ENCODE measurements at places on chromosomes 4 and X.

- H3K27me3 ChIP-seq: no peaks in the 10 kb centered on the region
- peaks cover 57% of the 10 kb centered on the region for H3K4me1 ChIP-seq
- H3K27ac ChIP-seq: no peak overlapping the region
These were observed 11.5 kb downstream of the RAB9A start for GRCh38 chrX:13700380-13700779.

DNA sequence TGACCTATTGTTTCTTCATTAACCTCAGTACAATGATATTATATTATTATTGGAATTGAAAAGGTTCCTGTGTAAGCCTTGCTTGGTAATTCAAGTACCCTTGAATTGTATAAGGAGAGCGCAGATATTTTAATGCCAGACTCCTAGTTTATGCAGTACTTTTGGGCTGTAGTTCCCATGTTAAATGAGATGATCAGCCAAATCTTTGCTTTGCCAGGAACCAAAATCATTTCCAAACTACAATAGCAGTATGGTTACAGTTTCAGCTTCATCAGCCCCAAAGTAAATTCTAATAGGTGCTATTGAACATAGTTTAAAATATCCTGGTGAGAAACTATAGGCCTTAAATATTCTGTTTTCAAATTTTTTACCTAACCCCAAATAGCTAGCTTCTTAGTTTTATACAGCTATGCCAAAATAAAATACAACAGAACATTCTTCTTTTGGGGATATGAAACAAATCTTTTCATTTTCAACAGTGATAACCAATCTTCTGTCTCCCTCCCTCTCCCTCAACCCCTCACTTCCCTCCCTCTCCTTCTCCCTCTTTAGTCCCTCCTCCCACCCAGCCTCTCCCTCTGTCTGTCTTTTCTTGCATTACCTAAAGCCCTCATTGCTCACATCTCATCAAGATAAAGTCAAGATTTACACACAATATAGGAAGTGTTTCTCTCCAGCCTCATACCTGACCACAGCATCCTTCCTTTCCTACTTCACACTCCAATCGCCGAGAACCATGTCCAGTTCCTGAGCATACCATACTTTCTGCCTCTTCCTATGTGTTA lies 190.1 kb downstream of the SHROOM3 start:
- DNase-seq: no peak
- H3K27ac ChIP-seq: no peak overlapping the region
- no peak overlapping the region for H3K4me3 ChIP-seq
- H3K4me1 ChIP-seq: no peaks in the 10 kb centered on the region
- no peaks in the 10 kb centered on the region for H3K27me3 ChIP-seq

DNA sequence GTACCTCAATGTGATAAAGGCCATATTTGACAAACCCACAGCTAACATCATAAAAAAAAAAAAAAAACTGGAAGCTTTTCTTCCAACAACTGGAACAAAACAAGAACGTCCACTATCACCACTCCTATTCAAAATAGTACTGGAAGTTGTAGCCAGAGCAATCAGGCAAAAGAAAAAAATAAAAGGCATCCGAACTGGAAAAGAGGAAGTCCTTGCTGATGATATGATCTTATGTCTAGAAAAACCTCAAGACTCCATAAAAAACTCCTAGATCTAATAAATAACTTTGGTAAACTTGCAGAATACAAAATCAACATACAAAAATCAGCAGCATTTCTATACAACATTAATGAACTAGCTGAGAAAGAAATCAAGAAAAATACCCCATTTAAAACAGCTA lies 134.3 kb downstream of the TEX11 start:
- H3K27me3 ChIP-seq: no peaks in the 10 kb centered on the region
- no peak for DNase-seq
- no peak overlapping the region for H3K27ac ChIP-seq
- H3K4me3 ChIP-seq: no peak overlapping the region
- H3K36me3 ChIP-seq: no peaks in the 10 kb centered on the region

GRCh38 chrX:103464072-103464773 lies 55.1 kb downstream of the RAB40A start:
- H3K36me3 ChIP-seq: no peaks in the 10 kb centered on the region
- no peaks in the 10 kb centered on the region for H3K4me1 ChIP-seq
- DNase-seq: peak; percentile 40
- peak overlapping the region; percentile 69 for H3K4me3 ChIP-seq
- no peak overlapping the region for H3K27ac ChIP-seq

DNA sequence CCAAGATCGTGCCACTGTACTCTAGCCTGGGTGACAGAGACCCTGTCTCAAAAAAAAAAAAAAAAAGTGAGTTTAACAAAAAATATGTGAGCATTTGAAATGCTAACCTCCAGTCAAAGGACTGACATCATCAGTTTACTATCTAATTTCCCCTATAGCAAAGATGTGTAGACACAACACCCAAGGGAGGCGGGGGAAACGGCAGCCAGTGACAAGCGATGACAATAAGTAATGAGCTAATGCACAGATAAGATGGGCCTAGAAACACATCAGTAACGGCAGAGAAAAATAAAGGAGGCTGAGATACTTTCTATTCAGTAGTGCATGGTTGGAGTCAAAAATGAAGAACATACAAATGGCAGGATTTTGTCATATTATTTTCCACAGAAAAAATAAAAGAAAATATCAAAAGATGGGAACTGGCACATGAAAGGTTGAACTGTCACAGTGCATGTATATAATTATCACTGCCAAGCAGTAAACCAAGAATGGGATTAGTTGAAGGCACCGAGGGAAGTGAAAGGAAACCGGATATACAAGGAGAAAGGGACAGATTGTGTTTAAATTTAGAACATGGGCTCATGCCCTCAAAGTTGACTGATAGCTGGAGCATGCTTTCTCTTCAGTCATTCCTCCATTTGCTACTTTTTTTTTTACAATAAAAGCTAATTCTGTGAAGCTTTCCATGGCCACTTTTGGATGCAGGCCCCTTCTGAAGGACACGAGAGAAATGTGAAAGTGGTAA lies 41.8 kb downstream of the IGFBP7 start:
- no peaks in the 10 kb centered on the region for H3K27me3 ChIP-seq
- no peak for DNase-seq
- H3K4me1 ChIP-seq: no peaks in the 10 kb centered on the region
- H3K36me3 ChIP-seq: no peaks in the 10 kb centered on the region

DNA sequence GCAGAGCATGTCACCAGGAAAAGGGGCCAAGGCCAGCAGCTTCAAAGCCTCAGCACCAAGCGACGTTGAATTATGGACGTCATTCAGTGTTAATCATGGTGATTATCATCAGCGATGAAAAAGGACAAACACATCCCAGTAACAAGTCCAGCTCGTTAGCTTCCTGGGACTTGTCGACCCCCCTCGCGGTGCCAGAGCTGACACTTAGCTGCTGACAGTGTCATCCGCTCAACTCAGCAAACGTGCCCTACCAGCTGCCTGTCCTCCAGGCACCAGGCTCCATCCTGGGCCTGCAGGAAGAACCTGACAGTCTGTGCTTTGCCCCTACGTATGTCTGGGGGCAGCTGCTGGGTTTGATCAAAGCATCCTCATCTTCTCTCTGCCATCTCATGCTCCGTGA lies 137.0 kb upstream of the PSAPL1 start:
- no peak for DNase-seq
- no peaks in the 10 kb centered on the region for H3K4me1 ChIP-seq
- no peak overlapping the region for H3K27ac ChIP-seq
- no peaks in the 10 kb centered on the region for H3K36me3 ChIP-seq
- no peaks in the 10 kb centered on the region for H3K27me3 ChIP-seq
- H3K4me3 ChIP-seq: no peak overlapping the region

DNA sequence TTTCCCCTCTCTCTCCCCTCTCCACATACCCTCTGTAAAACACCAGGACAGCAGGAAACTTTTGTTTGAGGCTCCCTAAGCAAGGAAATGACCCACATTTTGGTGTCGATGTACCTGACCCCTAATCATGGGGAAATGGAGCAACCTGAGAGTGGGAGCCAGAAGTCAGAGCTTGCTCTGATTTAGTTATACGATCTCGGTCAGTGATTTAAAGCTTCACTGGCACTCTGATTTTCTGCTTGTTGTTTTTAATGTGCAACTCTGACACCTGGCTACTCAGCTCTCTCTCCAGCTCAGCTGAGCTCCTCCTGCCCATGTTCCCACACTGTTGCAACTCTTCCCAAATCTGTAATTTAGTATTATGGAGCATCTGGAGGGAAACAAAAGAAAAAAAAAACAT lies 408.6 kb downstream of the ADAM29 start:
- no peaks in the 10 kb centered on the region for H3K27me3 ChIP-seq
- no peak overlapping the region for H3K4me3 ChIP-seq
- no peaks in the 10 kb centered on the region for H3K36me3 ChIP-seq
- no peak overlapping the region for H3K27ac ChIP-seq
- no peak for DNase-seq
- H3K4me1 ChIP-seq: no peaks in the 10 kb centered on the region

GRCh38 chr4:183765251-183765911 lies 106.3 kb downstream of the TRAPPC11 start:
- no peaks in the 10 kb centered on the region for H3K36me3 ChIP-seq
- no peaks in the 10 kb centered on the region for H3K27me3 ChIP-seq
- H3K4me1 ChIP-seq: no peaks in the 10 kb centered on the region
- DNase-seq: no peak

DNA sequence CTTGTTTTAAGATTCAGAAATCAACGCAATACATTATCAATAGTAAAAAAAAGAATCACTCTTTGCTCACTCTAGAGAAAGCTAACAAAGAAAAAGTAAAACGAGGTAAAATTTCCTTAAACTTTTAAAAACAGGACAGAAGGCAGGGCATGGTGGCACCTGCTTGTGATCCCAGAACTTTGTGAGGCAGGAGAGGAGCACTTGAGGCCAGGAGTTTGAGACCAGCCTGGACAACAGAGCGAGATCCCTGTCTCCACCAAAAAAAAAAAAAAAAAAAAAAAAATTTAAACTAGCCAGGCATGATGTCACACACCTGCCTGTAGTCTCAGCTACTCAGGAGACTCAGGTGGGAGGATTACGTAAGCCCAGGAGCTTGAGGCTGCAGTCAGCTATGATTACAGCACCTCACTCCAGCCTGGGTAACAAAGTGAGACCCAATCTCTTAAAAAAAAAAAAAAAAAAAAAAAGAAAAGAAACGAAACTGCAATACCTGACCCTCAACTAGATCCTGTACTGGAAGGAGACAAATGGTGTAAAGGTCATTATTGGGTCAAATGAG lies 3.5 kb downstream of the CCNI start:
- no peak overlapping the region for H3K4me3 ChIP-seq
- peaks cover 7% of the 10 kb centered on the region for H3K36me3 ChIP-seq
- H3K27me3 ChIP-seq: no peaks in the 10 kb centered on the region
- peaks cover 48% of the 10 kb centered on the region for H3K4me1 ChIP-seq
- H3K27ac ChIP-seq: no peak overlapping the region
- peak; percentile 51 for DNase-seq

- peaks cover 33% of the 10 kb centered on the region for H3K4me1 ChIP-seq
- no peak overlapping the region for H3K4me3 ChIP-seq
- H3K27me3 ChIP-seq: no peaks in the 10 kb centered on the region
- DNase-seq: no peak
- H3K27ac ChIP-seq: no peak overlapping the region
- no peaks in the 10 kb centered on the region for H3K36me3 ChIP-seq
These were observed 89.0 kb downstream of the NSUN7 start for GRCh38 chr4:40838742-40839141.

DNA sequence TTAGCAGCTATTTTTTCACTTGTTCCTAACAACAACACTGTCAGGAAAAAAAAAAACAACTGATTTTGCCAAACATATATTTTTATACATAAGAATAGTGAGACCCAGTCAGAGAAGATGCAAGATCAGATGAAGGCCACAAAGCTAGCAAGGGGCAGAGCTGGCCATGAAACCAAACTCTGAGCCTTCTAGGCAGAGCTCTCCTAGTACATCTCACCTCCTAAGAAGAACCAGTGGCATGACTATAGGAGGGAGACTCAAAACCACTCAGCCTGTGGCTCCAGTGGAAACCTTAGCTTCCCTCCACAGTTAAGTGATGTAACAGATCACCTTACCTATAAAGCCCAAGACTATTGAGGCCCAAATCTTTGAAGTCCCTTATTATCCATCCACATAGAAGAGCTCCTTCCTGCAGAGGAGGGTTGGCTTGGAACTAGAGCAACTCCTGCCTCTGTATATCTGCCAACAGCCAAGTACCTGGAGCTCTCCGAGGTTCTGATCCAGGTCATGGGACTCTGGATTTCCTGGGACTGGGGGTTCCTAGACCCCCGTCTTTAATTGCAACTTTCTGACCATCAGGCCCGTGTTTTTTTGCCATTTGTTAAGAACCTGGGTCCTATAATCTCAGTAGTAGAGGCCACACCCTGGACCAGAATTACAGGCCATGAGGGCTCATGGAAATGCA lies 136.5 kb downstream of the SH3KBP1 start:
- no peaks in the 10 kb centered on the region for H3K27me3 ChIP-seq
- no peak overlapping the region for H3K4me3 ChIP-seq
- H3K27ac ChIP-seq: peak overlapping the region; percentile 5
- peaks cover 75% of the 10 kb centered on the region for H3K4me1 ChIP-seq
- no peaks in the 10 kb centered on the region for H3K36me3 ChIP-seq

DNA sequence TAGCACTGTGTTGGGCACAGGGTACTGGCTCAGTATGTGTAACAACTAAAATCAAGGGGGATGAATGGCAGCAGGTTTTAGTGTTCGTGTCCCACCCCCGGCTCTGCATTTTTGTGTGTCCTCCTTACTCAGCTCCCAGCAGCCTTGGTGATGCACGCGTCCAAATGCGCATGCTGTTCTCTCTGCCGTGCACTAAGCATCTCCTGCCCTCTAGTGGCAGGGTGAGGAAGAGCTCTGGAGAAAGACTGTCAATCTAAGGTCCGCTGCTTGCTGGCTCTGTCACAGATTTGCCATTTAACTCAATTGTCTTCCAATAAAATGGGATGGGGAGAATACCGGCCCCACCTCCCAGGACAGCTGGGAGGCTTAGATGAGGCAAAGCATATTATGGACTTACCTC lies 61.4 kb downstream of the WFS1 start:
- no peak overlapping the region for H3K27ac ChIP-seq
- no peak overlapping the region for H3K4me3 ChIP-seq
- no peaks in the 10 kb centered on the region for H3K27me3 ChIP-seq
- no peaks in the 10 kb centered on the region for H3K4me1 ChIP-seq
- no peaks in the 10 kb centered on the region for H3K36me3 ChIP-seq

DNA sequence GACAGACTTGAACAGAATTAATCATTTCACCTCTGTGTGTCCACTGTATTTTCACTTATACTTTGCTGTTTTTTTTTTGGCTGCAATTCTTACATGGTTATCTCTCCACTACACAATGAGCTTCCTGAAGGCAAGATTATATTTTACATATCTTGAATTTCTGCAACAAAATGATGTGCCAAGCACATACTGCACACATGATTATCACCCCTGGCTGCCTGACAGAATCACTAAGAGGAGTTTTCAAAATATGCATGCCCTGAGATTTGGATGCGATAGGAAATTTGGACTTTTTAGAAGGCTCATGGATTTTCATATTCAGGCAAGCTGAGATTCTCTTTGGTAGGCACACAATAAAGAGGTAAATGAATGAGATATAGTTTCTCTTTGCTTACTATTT lies 1162.1 kb upstream of the IGFBP7 start:
- DNase-seq: no peak
- H3K4me1 ChIP-seq: no peaks in the 10 kb centered on the region
- H3K36me3 ChIP-seq: no peaks in the 10 kb centered on the region

GRCh38 chr4:176775338-176775737 lies 17.4 kb downstream of the VEGFC start:
- no peaks in the 10 kb centered on the region for H3K4me1 ChIP-seq
- no peaks in the 10 kb centered on the region for H3K27me3 ChIP-seq
- no peak for DNase-seq
- H3K4me3 ChIP-seq: no peak overlapping the region
- no peaks in the 10 kb centered on the region for H3K36me3 ChIP-seq
- no peak overlapping the region for H3K27ac ChIP-seq

Measured in B cell (primary cell).